ENCODE measurements at places on chromosomes 16 and 17.

- no peak for DNase-seq
Observed at GRCh38 chr16:5709889-5710288, 612.3 kb upstream of the EEF2KMT start.

- DNase-seq, result no peak
Observed at GRCh38 chr17:69870091-69870530, 204.9 kb upstream of the KCNJ16 start.

- DNase-seq, result no peak
Observed at GRCh38 chr17:50562242-50563091, 2.0 kb downstream of the CACNA1G start.

DNA sequence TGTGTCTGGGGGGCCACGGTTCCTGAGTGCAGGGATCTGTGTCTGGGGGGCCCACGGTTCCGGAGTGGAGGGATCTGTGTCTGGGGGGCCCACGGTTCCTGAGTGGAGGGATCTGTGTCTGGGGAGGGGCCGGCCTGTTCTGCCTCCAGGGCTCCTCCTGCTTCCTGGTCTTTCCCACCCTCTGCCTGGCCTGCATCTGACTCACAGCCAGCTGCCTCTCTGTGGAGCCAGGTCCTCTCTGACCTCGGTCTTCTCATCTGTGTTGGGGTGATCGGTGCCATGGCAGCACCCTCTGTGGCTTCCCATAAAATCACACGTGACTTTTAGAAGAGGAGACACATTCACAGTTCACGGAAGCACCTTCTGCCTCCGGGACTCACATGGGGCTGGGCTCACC is 50.3 kb downstream of the ZFPM1 start:
- no peak for DNase-seq

GRCh38 chr17:78180508-78180907 is 6.3 kb downstream of the TK1 start:
- no peak for DNase-seq

DNA sequence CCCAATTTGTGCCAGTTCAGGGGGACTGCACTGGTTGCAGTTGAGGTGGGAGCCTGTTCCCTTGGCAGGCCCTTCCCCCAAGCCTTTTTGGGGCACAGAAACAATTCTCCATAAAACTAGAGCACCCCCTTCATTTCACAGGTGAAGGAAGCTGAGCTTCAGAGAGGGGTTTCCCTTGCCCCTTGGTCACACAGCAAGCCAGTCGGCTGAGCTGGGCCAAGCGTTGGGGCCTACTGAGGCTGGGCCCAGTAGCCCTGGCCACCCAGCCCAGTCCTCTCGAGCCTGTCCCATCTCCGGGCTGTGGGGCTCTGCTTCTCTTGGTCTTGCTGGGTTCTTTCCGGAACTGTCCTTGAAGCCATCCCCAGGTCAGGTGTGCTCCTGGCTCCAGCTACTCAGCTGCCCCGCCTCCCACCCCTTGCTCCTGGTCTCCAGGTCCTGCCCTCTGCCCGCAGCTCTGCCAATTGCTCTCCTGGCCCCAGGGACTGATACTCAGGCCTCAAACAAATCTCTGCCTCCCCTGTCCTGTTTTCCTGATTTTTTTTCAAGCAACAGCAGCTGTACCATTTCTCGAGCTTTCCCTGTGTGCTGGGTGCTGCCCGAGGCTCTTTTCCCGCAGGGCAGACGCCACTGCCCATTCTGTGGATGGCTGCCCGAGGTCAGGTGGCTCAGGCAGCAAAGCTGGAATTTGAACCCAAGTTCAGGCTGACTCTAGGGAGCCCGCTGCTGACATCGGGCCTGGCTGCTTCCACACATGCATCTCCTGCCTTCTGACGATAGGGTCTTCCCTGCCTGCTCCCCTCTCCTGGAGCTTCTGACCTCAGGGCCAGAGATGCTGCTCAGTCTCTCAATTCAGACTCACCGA is 87.4 kb upstream of the NKD1 start:
- DNase-seq, result peak; percentile 69

DNA sequence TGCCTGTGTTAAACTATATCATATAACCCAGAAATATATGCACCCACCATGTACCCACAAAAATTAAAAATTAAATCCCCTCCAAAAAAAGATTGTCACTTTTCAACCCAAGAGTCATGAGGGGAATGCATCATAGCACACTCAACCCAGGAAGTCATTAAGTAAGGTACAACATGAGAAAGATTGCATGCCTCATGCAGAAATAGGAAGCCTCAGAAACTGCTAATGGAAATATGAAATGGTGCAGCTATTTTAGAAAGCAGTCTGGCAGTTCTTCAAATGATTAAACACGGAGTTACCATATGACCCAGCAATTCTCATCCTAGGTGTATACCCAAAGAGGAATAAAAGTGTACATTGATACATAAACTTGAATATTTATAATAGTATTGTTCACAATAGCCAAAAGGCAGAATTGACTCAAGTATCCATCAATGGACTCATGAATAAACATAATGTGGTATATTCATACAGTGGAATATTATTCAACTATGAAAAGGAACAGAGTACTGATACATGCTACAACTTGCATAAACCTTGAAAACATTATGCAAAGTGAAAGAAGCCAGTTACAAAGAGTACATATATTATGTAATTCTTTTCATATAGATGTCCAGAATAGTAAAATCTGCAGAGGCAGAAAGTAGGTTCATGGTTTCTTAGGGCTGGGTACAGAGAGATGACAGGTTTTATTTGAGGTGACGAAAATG is 70.4 kb downstream of the TMEM100 start:
- DNase-seq, result no peak

- no peak for DNase-seq
Observed at GRCh38 chr16:6018848-6019489, 921.4 kb upstream of the EEF2KMT start.

DNA sequence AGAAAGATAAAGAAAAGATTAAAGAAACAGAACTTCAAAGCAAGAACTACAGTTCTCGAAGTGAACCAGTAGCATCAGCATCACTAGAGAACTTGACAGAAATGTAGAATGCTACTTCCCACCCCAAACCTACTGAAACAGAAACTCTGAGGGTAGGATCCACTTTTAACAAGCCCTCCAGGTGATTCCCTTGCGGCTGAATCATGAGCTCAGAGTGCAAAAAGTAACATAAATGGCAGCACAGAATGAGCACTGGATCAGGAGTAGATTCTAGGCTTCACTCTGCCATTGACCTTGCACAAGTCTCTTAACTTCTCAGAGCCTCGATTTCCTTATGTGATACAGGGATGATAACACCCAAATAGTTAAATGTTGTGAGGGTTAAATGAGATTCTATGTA is 5.8 kb downstream of the TOM1L2 start:
- no peak for DNase-seq

DNA sequence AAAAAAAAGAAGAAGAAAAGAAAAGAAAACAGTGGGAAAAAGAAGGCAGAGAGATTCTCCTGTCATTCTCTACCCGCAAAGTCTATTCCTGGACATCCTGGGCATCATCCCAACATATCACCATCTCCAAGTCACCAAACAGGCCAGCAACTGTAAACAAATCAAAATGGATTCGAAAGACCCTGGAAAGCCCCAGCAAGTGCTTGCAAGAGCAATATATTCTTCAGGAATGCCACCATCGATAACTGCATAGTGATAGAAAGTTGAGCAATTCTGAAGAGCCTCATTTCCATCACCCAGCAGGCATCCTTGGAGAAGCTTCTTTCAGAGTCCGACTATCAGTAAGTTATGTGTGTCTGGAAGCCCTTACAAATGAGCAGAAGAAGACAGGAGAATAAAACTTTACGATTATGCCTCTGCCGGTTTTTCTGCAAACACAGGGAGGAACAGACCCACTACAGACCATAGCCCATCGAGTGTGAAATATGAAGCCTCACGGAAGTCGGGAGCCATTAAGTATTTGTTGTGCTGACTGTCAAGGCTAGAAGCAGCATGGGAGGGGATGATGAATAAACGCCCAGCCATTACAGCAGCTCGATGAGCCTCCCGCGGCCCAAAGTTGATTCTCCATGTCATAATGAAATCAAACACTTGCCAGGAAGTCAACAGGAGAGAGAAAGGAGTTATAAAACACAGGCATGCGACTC is 64.5 kb upstream of the SEC14L1 start:
- DNase-seq, result no peak

GRCh38 chr16:73568769-73569168 is 520.8 kb upstream of the ZFHX3 start:
- no peak for DNase-seq

- peak; percentile 29 for DNase-seq
Observed at GRCh38 chr17:258045-258734, 76.7 kb upstream of the DOC2B start.

GRCh38 chr17:63519972-63520882 is 2.9 kb upstream of the KCNH6 start:
- DNase-seq, result peak; percentile 97

DNA sequence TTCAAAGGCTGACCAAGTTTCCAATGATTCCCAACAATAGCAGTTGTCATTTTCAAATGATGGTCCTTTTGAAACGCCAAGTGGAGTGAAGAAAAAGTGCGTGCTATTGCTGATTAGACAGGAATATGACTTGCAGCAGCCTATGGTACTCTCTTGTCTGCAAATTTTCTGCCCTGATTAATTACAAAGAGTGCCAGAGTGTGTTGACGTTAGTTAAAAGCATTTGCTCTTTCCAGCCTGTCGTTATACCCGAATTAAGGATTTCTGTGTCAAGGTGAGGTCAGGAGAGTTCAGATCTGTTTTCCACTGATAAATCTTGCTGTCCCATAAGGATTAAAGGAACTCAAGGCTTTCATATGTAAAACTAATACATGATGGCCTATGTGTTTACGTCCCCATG is 75.0 kb upstream of the ADAMTS18 start:
- no peak for DNase-seq
